SHP77 (cell line): ENCODE measurements at places on chromosomes 4 and X.

GRCh38 chr4:183288955-183289354 lies 31.1 kb downstream of the CLDN22 start:
- DNase-seq: no peak

GRCh38 chrX:8297766-8298165 lies 126.7 kb upstream of the VCX2 start:
- DNase-seq: no peak

- DNase-seq: no peak
These were observed 1.5 kb downstream of the PLS3 start for GRCh38 chrX:115562480-115562847.

DNA sequence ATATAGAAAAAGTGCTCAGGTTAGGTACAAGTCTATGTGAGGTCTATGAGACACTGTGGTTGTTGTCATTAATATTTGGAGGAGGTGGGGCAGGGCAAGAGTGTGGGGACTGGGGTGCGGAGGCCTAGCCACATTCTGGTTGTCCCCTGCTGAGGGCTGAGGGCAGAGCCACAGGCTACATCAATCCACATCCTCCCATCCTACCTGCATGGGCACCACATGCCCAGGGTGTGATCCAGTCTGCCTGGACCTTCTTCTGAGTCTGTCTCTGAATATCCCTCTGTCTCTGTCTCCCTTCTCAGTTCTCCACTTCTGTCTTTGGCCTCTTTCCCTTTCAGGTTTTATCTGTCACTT lies 1.2 kb upstream of the GATA1 start:
- no peak for DNase-seq

- DNase-seq: no peak
These were observed 30.6 kb upstream of the CCKAR start for GRCh38 chr4:26520728-26521450.

GRCh38 chr4:169098054-169098497 lies 88.0 kb upstream of the CBR4 start:
- DNase-seq: no peak

- no peak for DNase-seq
These were observed 30.7 kb upstream of the KLHL8 start for GRCh38 chr4:87251106-87251505.

GRCh38 chr4:155571184-155571944 lies 95.3 kb upstream of the GUCY1A1 start:
- no peak for DNase-seq

GRCh38 chr4:94032754-94033153 lies 174.9 kb upstream of the SMARCAD1 start:
- DNase-seq: no peak

- DNase-seq: no peak
These were observed 472.3 kb downstream of the PDHA2 start for GRCh38 chr4:96312046-96312685.

- no peak for DNase-seq
These were observed 1088.5 kb upstream of the INTU start for GRCh38 chr4:126544276-126544675.

DNA sequence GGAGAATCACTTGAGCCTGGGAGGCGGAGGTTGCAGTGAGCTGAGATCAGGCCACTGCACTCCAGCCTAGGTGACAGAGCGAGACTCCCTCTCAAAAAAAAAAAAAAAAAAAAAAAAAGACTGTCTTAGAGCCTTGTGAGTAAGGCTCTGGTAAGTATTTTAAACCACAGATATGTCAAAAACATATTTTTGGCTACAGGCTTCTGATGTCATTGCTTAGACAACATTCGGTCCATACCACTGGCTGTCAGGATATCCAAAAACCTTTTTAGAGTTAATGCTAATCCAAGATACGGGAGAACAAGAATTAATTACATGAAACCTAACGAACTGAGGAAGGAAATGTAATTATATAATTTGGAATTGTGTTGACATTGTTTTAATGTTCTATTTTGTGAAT lies 999.5 kb upstream of the PABPC4L start:
- DNase-seq: no peak
